ENCODE measurements at places on chromosomes 2 and 18.

GRCh38 chr2:241000831-241001321 lies 2.5 kb downstream of the SNED1 start:
- DNase-seq, result peak; percentile 55
- no peak overlapping the region for H3K27ac ChIP-seq
- no peak overlapping the region for H3K4me3 ChIP-seq
- H3K27me3 ChIP-seq, result peaks cover 26% of the 10 kb centered on the region
- peaks cover 6% of the 10 kb centered on the region for H3K36me3 ChIP-seq

DNA sequence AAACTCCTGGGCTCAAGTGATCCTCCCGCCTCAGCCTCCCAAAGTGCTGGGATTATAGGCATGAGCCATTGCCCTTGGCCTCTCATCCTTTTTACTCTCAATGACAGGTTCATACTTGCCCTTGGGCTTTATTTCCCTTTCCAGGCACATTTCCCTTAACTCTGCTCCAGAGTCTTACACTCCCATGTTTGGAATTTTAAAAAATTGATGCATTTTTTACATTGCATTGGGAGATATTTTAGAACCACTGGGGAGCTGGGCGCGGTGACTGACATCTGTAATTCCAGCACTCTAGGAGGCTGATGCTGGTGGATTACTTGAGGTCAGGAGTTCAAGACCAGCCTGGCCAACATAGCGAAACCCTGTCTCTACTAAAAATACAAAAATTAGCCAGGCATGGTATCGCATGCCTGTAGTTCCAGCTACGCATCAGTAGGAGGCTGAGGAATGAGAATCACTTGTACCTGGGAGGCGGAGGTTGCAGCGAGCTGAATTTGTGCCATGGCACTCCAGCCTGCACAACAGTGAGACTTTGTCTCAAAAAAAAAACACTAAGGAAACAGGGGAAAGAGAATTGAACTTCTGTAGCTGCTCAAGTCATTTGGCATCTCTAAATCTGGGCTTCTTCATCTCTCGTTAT lies 18.2 kb downstream of the TGIF1 start:
- no peak overlapping the region for H3K4me3 ChIP-seq
- H3K36me3 ChIP-seq, result no peaks in the 10 kb centered on the region
- H3K27ac ChIP-seq, result no peak overlapping the region
- DNase-seq, result no peak
- no peaks in the 10 kb centered on the region for H3K27me3 ChIP-seq
- peaks cover 15% of the 10 kb centered on the region for H3K4me1 ChIP-seq

DNA sequence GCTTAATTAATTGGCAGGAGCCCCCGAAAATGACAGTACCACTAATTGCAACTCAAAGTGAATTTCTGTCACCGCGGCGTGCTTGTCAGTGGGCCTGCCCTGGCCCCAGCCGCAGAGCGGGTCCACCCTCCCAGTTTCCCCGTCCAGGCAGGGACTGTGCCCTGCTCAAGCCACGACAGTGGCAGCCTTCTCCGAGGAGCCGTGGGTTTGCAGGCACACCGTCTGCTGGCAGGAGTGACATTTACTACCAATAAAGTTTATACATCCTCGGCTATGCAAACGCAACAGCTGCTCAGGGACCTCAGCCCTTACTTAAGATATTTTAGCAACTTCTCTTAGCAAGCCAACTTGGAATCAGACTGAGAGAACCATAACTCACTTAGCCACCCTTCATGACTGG lies 112.7 kb downstream of the GBX2 start:
- no peak for DNase-seq
- H3K27me3 ChIP-seq, result peaks cover 13% of the 10 kb centered on the region
- H3K4me1 ChIP-seq, result no peaks in the 10 kb centered on the region
- no peak overlapping the region for H3K4me3 ChIP-seq
- H3K36me3 ChIP-seq, result no peaks in the 10 kb centered on the region
- no peak overlapping the region for H3K27ac ChIP-seq

DNA sequence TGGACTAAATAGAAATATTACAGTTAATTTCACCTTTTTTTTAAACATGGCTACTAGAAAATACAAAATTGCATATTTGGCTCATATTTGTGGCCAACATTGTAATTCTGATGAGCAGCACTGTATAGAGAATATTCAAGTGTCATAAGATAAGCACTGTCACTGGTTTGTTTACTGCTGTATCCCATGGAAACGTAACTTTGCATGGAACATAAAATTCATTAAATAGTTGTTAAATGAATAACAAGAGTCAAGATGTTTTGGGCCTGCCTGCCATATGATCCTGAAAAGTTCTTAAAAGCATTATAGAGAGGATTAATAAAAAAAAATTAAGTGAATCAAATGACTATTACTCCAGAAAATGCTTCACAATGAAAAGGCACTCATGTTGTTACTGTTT lies 763.7 kb upstream of the CRIM1 start:
- H3K4me1 ChIP-seq, result no peaks in the 10 kb centered on the region
- no peak overlapping the region for H3K4me3 ChIP-seq
- H3K36me3 ChIP-seq, result no peaks in the 10 kb centered on the region
- no peak overlapping the region for H3K27ac ChIP-seq
- no peaks in the 10 kb centered on the region for H3K27me3 ChIP-seq

DNA sequence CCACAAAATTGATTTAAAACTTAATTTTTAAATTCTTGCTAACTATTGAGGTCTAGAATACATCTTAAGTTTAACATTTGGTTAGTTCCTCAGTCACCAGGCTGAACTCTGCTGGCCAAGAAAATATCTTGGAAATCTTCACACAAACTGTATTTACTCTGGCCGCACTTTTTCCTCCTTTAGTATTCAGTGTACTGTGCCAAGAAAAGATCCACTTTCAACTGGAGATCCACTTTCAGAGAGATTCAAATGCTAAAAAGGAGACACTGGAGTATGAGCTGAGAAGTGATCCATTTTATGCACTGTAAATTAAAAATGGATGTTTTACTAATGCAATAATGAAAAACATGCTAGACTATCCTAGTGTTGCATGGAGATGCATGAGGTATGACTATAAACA lies 98.1 kb downstream of the ANTXR1 start:
- DNase-seq, result no peak
- peaks cover 15% of the 10 kb centered on the region for H3K27me3 ChIP-seq
- no peaks in the 10 kb centered on the region for H3K36me3 ChIP-seq
- H3K27ac ChIP-seq, result no peak overlapping the region

DNA sequence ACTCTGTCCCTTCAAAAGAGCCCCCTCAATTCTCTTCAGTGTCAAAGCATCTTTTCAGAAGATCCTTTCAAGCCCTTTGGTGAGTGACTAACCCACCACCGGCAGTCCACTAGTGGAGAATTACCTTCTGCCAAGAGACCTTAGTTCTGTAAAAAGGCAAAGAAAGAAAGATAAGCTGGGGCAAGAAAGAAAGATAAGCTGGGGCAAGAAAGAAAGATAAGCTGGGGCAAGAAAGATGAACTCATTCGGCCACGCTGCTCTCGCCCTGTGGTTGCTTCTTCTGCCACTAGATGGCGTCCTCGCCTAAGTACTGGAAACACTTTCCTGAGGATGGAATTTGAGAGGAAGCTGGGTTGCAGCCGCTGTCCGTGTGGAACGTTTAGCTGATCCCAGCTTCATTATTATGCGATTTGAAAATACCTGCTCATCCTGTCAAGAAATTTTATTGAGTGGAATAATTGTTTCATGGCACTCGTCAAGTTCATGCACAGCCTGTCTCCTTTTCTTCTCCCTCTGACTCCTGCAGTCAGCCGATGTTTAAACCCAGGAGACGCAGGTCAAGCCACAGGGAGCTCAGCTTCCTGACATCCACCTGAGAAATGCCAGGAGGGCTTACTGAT lies 17.3 kb upstream of the ANXA4 start:
- H3K27ac ChIP-seq, result no peak overlapping the region
- H3K4me3 ChIP-seq, result peak overlapping the region; percentile 70
- H3K36me3 ChIP-seq, result no peaks in the 10 kb centered on the region
- peak; percentile 96 for DNase-seq
- H3K27me3 ChIP-seq, result peaks cover 3% of the 10 kb centered on the region

DNA sequence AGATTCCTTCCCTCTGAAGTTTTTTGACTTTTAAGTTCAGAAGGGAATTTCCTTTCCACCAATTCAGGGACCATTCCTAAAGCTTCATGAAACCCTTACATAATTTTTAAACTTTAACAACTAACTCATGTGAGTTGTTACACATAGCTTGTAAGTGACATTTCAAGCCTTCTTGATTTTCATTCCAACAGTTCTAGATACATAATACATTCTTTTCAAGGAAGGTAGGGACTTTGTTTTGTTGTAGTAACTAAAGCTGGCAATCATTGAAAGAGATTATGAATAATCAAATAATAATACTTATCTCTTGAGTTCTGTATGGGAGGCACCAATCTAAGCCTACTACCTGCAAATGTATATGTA lies 45.4 kb downstream of the SETBP1 start:
- DNase-seq, result no peak
- peak overlapping the region; percentile 72 for H3K4me3 ChIP-seq
- peaks cover 83% of the 10 kb centered on the region for H3K4me1 ChIP-seq
- peaks cover 14% of the 10 kb centered on the region for H3K36me3 ChIP-seq

GRCh38 chr2:201470821-201471731 lies 19.5 kb downstream of the STRADB start:
- peaks cover 41% of the 10 kb centered on the region for H3K36me3 ChIP-seq
- H3K4me3 ChIP-seq, result no peak overlapping the region
- no peak overlapping the region for H3K27ac ChIP-seq
- DNase-seq, result no peak
- H3K4me1 ChIP-seq, result peaks cover 5% of the 10 kb centered on the region

DNA sequence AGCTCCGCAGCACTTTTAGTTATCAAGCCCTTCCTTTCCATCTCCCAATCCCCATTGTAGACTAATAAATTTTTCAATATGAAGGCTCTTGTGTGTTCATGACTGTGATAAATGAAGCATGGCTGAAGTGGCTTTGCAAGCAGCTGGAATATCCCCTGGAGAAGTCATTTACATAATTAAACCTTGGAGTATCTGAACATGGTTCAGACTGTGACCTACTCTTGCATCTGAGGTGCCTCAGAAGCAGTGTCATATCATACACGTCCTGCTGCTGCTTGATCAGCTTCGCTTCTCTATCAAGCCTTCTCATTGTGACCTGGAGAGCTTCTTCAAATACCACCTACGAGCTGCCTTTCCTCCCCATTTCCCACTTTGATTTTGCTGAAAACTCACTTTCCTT lies 48.4 kb upstream of the ZNF397 start:
- H3K36me3 ChIP-seq, result no peaks in the 10 kb centered on the region
- H3K4me1 ChIP-seq, result no peaks in the 10 kb centered on the region
- H3K27me3 ChIP-seq, result no peaks in the 10 kb centered on the region
- H3K4me3 ChIP-seq, result no peak overlapping the region

GRCh38 chr18:12851716-12852115 lies 32.3 kb downstream of the PTPN2 start:
- no peak overlapping the region for H3K27ac ChIP-seq
- DNase-seq, result no peak
- peaks cover 43% of the 10 kb centered on the region for H3K4me1 ChIP-seq
- H3K36me3 ChIP-seq, result peaks cover 58% of the 10 kb centered on the region
- no peak overlapping the region for H3K4me3 ChIP-seq
- no peaks in the 10 kb centered on the region for H3K27me3 ChIP-seq

DNA sequence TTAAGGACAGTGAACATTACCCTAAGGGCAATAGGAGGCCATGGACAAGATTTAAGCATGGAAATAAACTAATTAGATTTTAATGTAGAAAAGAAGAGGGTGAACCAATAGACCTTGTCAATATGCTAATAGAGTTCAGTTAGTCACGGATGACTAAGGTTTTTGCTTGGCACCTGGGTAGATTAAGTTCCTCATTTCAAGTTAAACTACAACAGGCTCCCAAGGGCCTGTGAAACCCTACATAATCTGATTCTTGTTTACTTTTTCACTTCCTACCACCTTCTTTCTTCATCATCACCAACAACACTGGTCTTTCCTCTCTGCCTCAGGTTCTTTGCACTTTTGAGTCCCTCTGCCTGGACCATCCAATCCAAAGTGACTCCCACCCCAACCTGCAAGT lies 14.8 kb downstream of the SP110 start:
- H3K4me1 ChIP-seq, result peaks cover 26% of the 10 kb centered on the region
- no peak overlapping the region for H3K4me3 ChIP-seq
- H3K36me3 ChIP-seq, result peaks cover 59% of the 10 kb centered on the region
- peak overlapping the region; percentile 6 for H3K27ac ChIP-seq
- no peak for DNase-seq
- no peaks in the 10 kb centered on the region for H3K27me3 ChIP-seq
